Suprapubic skin (tissue), 4 donors: ENCODE measurements at places on chromosomes 5 and 9. TPM values are rescaled to one million over a fixed set of nuclear protein-coding genes. Genes with fewer than 3 reads are reported as not detected.

Gene TEK
- total RNA-seq = 7.1 TPM

Gene NME5
- total RNA-seq = not detected

Gene CDX1
- total RNA-seq = 0.76 TPM

Gene CDH6
- 0.93 TPM for total RNA-seq

Gene ACTL7A
- not detected for total RNA-seq

Gene DDX4
- total RNA-seq = not detected

Gene GPR150
- total RNA-seq = 0.48 TPM

Gene ASS1
- 107 TPM for total RNA-seq

Gene OLFML2A
- total RNA-seq = 36.8 TPM

Gene CYLC2
- total RNA-seq = not detected

Gene FBP2
- total RNA-seq = not detected

Gene RANBP3L
- total RNA-seq = 1.7 TPM

Gene CHSY3
- total RNA-seq = 1.6 TPM

Gene MYOZ3
- total RNA-seq = not detected

Gene OSMR
- total RNA-seq = 44.3 TPM

Gene SHISAL2B
- not detected for total RNA-seq

Gene URM1
- total RNA-seq = 37.6 TPM

Gene PAEP
- not detected for total RNA-seq

Gene SLC45A2
- 7.6 TPM for total RNA-seq

Gene CRB2
- not detected for total RNA-seq

Gene SPATA31D4
- total RNA-seq = not detected

Gene ENTREP1
- 18.2 TPM for total RNA-seq

Gene MEIKIN
- not detected for total RNA-seq

Gene TGFBI
- total RNA-seq = 719 TPM

Gene PCDHGA2
- total RNA-seq = 3.4 TPM

Gene CSF1R
- 22.8 TPM for total RNA-seq

Gene ORM2
- not detected for total RNA-seq

Gene FAM120AOS
- total RNA-seq = 33.0 TPM

Gene JAKMIP2
- 0.45 TPM for total RNA-seq

Gene SLC4A9
- not detected for total RNA-seq

Gene NXNL2
- total RNA-seq = not detected

Gene HMGXB3
- total RNA-seq = 28.8 TPM

Gene CCDC180
- total RNA-seq = 0.91 TPM

Gene SH3TC2
- total RNA-seq = 1.9 TPM

Gene PCDHGA3
- total RNA-seq = 2.3 TPM

Gene RNF183
- not detected for total RNA-seq

Gene MOCS2
- 19.5 TPM for total RNA-seq

Gene UGT3A1
- 0.13 TPM for total RNA-seq

Gene ZNF782
- 12.5 TPM for total RNA-seq

Gene TPRN
- total RNA-seq = 14.1 TPM

Gene PRR16
- 1.1 TPM for total RNA-seq

Gene TYRP1
- total RNA-seq = 133 TPM
